ENCODE measurements at places on chromosomes 2 and 18. TPM values are rescaled to one million over a fixed set of nuclear protein-coding genes. Genes with fewer than 3 reads are reported as not detected.

DNA sequence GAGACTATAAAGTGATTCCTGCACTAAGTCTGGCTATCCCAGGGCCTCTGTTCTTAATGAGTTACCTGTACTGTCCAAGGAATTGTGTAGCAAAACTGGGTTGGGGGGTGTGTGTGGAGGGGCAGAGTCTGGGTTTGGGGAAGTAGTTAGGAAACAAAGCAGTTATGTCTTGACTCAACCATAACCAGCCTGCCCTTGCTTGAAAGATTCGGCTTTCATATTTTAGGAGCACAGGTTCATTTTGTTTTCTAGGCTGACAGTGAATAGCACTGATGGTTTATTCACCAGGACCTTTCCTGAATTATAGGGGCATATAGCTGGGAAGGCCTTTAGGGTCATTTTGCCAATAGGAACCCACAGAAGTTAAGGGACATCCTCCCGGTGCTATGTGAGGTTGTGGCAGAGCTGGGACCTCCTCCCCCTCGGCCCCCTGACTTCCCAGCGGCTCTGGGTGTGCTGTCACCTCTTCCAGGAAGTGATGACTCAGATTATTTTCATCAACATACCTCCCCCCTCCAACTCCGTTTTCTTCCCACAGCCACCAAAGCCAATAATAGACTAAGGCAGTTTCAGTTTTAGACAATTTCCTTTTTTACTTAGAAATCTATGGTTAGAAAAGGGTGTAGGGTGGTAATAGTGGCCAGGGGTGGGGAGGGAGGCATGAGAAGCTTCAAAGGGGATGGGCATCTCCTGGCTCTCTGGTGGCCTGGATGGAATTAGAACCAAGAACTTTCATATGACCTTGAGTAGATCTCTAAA is 44.8 kb downstream of the SETBP1 start:
- DNase-seq: no peak

GRCh38 chr2:11129598-11130449 is 25.4 kb upstream of the SLC66A3 start:
- DNase-seq: no peak

- no peak for DNase-seq
These were observed 2.7 kb upstream of the CROCC2 start for GRCh38 chr2:240903191-240904060.

GRCh38 chr2:136255648-136256461 is 137.9 kb upstream of the CXCR4 start:
- DNase-seq: no peak

DNA sequence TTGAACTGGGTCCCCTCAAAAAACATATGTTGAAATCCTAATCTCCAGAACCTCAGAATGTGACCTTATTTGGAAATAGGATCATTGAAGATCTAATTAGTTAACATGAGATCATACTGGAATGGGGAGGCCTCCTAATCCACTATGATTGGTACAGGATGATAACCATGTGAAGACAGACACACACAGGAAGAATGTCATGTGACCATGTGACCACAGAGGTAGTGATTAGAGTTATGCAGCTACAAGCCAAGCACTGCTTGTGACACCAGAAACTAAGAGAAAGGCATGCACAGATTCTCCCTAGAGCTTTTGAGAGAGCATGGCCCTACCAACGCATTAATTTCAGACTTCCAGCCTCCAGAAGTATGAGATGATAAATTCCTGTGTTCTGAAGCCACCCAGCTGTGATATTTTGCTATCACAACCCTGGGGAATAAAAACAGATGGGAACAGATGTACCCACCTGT is 47.0 kb upstream of the TGIF1 start:
- no peak for DNase-seq

GRCh38 chr18:46161703-46162396 is 57.7 kb downstream of the HAUS1 start:
- DNase-seq: no peak

The GPR39 gene
- 4.3 TPM for total RNA-seq

The WDR12 gene
- 22.9 TPM for total RNA-seq

Measured in cerebellum (tissue), 4 donors.